ENCODE measurements at places on chromosomes 3 and 15. TPM values are rescaled to one million over a fixed set of nuclear protein-coding genes. Genes with fewer than 3 reads are reported as not detected.

Gene LSAMP
- total RNA-seq = 4.4 TPM

Gene CASR
- total RNA-seq = not detected

Gene C15orf61
- 4.8 TPM for total RNA-seq

Gene CPNE9
- total RNA-seq = not detected

Gene KIF15
- 2.7 TPM for total RNA-seq

GRCh38 chr3:97711654-97712053, 52.9 kb upstream of the ARL6 start:
- no peak for DNase-seq
- no peaks in the 10 kb centered on the region for H3K36me3 ChIP-seq
- no peak overlapping the region for H3K4me3 ChIP-seq
- peaks cover 31% of the 10 kb centered on the region for H3K27me3 ChIP-seq

DNA sequence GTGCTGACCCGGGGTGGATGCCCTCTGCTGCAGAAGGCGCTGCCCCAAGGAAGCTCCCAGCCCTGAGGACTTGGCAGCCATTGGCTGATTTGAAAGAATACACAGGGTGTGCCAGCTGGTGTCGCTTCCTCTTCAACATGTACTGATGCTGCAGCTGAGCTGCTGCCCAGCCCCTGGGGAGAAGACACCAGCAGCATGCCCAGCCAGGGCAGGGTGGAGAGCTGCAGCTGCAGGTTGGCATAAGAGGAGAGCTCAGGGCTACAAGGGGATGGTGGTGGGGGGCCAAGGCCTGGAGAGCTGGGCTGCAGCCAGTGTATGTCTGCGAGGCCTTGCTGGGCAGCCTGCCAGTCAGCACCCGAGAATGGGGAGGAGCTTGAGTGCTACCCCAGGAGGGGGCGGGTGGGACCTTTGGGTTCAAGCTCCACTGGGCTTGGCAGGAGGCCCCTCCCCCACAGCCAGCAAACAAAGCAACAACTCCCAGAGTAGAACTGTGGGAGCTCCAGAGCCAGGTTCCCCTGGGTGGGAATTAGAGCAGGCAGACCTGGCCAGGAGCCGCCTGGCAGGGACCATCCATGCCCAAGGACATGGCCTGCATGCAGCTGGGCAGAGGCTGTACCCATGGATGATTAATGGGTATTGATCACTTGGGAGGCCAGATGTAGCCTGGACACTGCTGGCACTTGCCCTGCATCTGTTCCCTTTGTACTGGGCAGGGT, 9.2 kb upstream of the SEMA4B start:
- H3K4me1 ChIP-seq = peaks cover 27% of the 10 kb centered on the region
- no peak overlapping the region for H3K4me3 ChIP-seq
- DNase-seq = peak; percentile 91
- no peaks in the 10 kb centered on the region for H3K27me3 ChIP-seq
- no peaks in the 10 kb centered on the region for H3K36me3 ChIP-seq

DNA sequence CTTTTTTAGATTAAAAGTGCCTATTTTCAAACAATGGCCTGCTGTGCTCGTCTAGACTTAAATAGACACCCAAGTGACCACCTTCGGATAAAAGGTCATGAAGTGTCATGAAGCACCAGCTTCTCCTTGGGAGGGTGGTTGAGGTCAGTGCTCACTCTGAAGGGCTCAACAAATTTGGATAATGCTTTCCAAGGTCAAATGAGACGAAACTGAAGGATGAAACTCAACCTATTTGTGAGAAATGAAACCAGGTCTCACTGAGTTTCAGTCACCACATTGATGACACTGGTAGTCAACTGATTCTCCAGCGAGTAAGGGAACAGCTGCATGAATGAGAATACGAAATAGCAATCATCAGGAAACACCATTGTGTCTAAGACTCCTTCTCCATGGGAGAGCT, 852.6 kb downstream of the NTRK3 start:
- H3K27me3 ChIP-seq = peaks cover 7% of the 10 kb centered on the region
- H3K27ac ChIP-seq = no peak overlapping the region
- H3K36me3 ChIP-seq = no peaks in the 10 kb centered on the region
- H3K4me3 ChIP-seq = no peak overlapping the region
- H3K4me1 ChIP-seq = no peaks in the 10 kb centered on the region
- no peak for DNase-seq

DNA sequence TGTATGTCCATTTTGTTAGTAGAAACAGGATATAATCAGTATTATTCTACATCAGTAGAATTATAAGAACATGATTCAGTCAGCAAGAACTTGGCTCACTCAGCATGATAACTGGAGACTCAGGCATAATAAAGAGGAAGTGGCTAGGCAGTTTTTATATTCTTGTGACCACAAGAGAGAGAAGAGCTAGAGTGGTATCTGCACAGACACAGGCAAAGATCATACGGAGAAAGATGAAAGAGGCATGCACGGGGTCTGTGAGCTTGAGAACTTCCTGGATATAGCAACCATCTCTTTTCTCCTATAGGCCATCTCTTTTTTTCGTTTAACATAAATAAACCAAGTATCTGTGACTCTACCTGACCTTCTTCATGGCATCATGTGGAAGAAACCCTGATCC, 46.8 kb downstream of the MYO5A start:
- H3K27ac ChIP-seq = peak overlapping the region; percentile 88
- peaks cover 2% of the 10 kb centered on the region for H3K36me3 ChIP-seq
- H3K27me3 ChIP-seq = no peaks in the 10 kb centered on the region
- no peak overlapping the region for H3K4me3 ChIP-seq
- peaks cover 59% of the 10 kb centered on the region for H3K4me1 ChIP-seq
- no peak for DNase-seq

- H3K36me3 ChIP-seq = no peaks in the 10 kb centered on the region
- H3K4me3 ChIP-seq = no peak overlapping the region
- DNase-seq = no peak
- no peak overlapping the region for H3K27ac ChIP-seq
- peaks cover 6% of the 10 kb centered on the region for H3K27me3 ChIP-seq
These were observed 491.1 kb downstream of the FHIT start for GRCh38 chr3:60760145-60760544.

- peaks cover 5% of the 10 kb centered on the region for H3K36me3 ChIP-seq
- peaks cover 10% of the 10 kb centered on the region for H3K4me1 ChIP-seq
- no peaks in the 10 kb centered on the region for H3K27me3 ChIP-seq
- no peak for DNase-seq
- no peak overlapping the region for H3K27ac ChIP-seq
- no peak overlapping the region for H3K4me3 ChIP-seq
These were observed 82.9 kb upstream of the HACD2 start for GRCh38 chr3:123667784-123668183.

- no peak for DNase-seq
- H3K36me3 ChIP-seq = peaks cover 15% of the 10 kb centered on the region
- H3K27ac ChIP-seq = no peak overlapping the region
- H3K4me3 ChIP-seq = no peak overlapping the region
- H3K4me1 ChIP-seq = no peaks in the 10 kb centered on the region
These were observed 8.3 kb downstream of the B3GALNT1 start for GRCh38 chr3:161096771-161097367.

DNA sequence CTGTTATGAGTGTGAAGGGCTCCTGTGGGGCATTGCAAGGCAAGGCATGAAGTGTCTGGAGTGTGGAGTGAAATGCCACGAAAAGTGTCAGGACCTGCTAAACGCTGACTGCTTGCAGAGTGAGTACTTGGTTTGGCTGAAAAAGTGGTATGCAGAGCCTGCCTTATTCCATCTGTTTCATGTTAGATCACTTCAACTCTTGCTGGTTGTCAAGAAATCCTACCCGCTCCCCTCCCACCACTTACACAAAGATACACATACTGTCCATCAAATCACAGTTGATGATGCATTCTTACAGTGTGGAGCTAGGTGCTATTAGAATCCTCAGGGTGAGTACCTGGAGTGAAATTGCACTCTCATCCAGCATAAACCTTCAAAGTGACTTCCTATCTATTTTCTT, 272.1 kb downstream of the UNC13C start:
- no peaks in the 10 kb centered on the region for H3K4me1 ChIP-seq
- no peaks in the 10 kb centered on the region for H3K36me3 ChIP-seq
- H3K4me3 ChIP-seq = no peak overlapping the region
- no peak overlapping the region for H3K27ac ChIP-seq
- no peaks in the 10 kb centered on the region for H3K27me3 ChIP-seq

DNA sequence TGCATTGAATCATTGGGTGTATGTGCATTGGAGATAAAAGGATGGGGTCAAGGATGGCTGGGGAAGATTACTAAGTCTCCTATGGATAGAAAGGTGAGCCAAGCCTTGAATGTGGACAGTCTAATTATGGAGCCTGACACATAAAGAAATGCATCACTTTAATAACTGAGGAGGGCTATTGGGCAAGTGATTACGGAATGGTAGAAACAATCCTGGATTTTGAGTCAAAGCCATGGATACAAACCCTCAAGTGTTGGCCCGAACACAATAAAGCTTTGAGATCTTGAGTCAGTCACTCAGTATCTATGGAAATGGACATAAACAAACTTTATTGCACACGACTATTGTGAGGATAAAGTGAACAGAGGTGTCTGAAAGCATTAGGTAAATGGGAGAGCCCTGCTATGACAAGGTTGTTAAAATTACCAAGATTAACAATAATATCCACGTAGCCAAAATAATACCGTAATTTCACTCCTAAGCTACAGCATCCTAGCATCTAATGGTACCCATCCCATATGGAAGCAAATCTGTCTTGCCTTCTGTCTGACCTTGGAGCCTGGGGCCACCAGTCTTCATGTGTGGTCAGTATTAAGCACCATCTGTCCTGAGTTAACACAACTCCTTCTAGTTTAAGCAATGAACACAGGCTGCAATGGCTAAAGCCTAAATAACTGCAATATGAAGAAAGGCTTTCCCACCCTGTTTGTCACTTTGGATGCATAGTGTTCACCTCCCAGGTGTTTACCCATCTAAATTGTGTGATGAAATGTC, 136.9 kb upstream of the PRICKLE2 start:
- no peaks in the 10 kb centered on the region for H3K27me3 ChIP-seq
- peaks cover 8% of the 10 kb centered on the region for H3K4me1 ChIP-seq
- no peak overlapping the region for H3K4me3 ChIP-seq
- no peaks in the 10 kb centered on the region for H3K36me3 ChIP-seq
- H3K27ac ChIP-seq = no peak overlapping the region

GRCh38 chr3:67719333-67719732, 64.9 kb upstream of the SUCLG2 start:
- no peak overlapping the region for H3K4me3 ChIP-seq
- peaks cover 12% of the 10 kb centered on the region for H3K4me1 ChIP-seq
- no peaks in the 10 kb centered on the region for H3K27me3 ChIP-seq
- no peak for DNase-seq

GRCh38 chr15:80384432-80384831, 19.8 kb upstream of the ARNT2 start:
- H3K27me3 ChIP-seq = peaks cover 24% of the 10 kb centered on the region
- no peaks in the 10 kb centered on the region for H3K4me1 ChIP-seq
- H3K27ac ChIP-seq = no peak overlapping the region
- no peak overlapping the region for H3K4me3 ChIP-seq

GRCh38 chr15:99275525-99276128, 24.3 kb downstream of the LRRC28 start:
- peaks cover 12% of the 10 kb centered on the region for H3K36me3 ChIP-seq
- H3K27me3 ChIP-seq = no peaks in the 10 kb centered on the region
- DNase-seq = no peak

DNA sequence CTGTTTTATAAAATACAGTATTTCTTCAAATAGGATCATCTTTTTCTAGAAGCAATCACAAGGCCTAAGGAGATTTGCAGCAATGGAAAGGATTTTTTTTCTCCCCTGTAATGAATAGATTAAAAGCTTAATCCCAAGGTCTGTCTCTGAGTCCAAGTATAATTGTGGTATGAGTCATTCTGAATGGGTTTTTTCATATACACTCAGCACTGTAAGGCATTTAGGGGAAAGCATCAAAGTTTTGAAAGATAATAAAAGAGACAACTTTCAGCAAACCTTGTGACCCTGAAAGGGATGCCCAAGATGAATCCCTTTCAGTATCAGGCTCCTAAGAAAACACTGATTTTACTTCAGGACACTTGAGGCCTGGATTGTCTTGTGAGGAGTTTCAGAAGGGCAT, 23.3 kb upstream of the LARS2 start:
- H3K27ac ChIP-seq = no peak overlapping the region
- no peak for DNase-seq
- H3K27me3 ChIP-seq = peaks cover 10% of the 10 kb centered on the region

DNA sequence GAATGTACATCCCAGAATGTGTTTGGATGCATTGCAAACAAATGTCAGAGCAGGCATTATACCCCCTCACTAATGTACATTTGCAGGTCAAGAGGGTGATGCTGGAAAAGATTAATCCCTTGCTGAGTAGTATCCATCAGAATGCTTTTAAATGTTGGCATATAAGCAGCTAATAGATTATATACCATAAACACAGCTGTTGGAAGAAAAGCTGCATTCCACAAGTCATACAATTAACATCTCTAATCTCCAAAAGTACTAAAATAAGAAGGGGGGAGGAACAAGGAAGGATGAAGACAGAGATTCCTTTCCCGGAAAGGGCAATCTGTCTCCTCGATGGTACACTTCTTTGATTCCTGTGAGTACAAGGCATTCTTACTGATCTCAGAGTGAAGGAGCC, 445.7 kb upstream of the CDIN1 start:
- H3K27ac ChIP-seq = peak overlapping the region; percentile 21
- H3K27me3 ChIP-seq = no peaks in the 10 kb centered on the region
- no peaks in the 10 kb centered on the region for H3K36me3 ChIP-seq
- H3K4me3 ChIP-seq = no peak overlapping the region
- peaks cover 43% of the 10 kb centered on the region for H3K4me1 ChIP-seq
- DNase-seq = no peak

- H3K27ac ChIP-seq = no peak overlapping the region
- DNase-seq = no peak
- peaks cover 2% of the 10 kb centered on the region for H3K4me1 ChIP-seq
- H3K4me3 ChIP-seq = no peak overlapping the region
These were observed 47.0 kb downstream of the MTHFS start for GRCh38 chr15:79849789-79850188.

DNA sequence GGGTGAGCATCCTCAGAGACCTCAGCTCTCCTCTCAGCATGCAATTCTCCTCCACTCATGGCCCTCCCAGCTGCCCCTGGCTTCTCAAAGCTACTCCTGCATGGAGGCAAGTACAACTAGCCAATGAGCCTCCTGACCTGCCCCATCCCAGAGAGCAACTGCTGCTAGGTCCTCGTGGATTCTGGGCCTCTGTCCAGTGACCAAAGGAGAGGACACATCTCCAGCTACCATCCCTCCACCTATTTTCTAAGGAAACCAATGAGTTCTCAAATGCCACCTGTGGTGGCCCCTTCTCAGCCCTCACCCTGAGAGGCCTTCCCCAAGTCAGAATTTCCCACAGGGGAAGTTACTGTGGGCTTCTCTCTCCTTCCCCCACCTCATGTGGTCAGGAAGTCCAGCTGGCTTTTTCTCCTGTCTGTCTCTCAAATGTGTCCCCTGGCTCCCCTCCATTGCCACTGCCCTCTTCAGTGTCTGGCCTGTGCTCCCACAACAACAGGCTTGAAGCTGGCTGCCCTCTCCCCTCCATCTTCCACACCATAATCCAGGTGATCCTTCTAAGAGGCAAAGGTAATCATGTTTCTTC, 43.0 kb downstream of the LIPC start:
- no peak overlapping the region for H3K4me3 ChIP-seq
- no peaks in the 10 kb centered on the region for H3K27me3 ChIP-seq
- no peak overlapping the region for H3K27ac ChIP-seq
- peaks cover 37% of the 10 kb centered on the region for H3K4me1 ChIP-seq

GRCh38 chr3:89373434-89373833, 266.0 kb downstream of the EPHA3 start:
- DNase-seq = no peak
- H3K4me1 ChIP-seq = no peaks in the 10 kb centered on the region
- no peaks in the 10 kb centered on the region for H3K36me3 ChIP-seq
- H3K27ac ChIP-seq = no peak overlapping the region

GRCh38 chr15:89967881-89968280, 33.2 kb upstream of the ZNF710 start:
- no peak overlapping the region for H3K27ac ChIP-seq
- H3K4me1 ChIP-seq = no peaks in the 10 kb centered on the region
- no peaks in the 10 kb centered on the region for H3K36me3 ChIP-seq
- H3K27me3 ChIP-seq = peaks cover 12% of the 10 kb centered on the region
- no peak overlapping the region for H3K4me3 ChIP-seq
- no peak for DNase-seq

Data from osteocyte (in vitro differentiated cells).